Astrocyte (in vitro differentiated cells and primary cell): ENCODE measurements at places on chromosomes 5 and 9.

DNA sequence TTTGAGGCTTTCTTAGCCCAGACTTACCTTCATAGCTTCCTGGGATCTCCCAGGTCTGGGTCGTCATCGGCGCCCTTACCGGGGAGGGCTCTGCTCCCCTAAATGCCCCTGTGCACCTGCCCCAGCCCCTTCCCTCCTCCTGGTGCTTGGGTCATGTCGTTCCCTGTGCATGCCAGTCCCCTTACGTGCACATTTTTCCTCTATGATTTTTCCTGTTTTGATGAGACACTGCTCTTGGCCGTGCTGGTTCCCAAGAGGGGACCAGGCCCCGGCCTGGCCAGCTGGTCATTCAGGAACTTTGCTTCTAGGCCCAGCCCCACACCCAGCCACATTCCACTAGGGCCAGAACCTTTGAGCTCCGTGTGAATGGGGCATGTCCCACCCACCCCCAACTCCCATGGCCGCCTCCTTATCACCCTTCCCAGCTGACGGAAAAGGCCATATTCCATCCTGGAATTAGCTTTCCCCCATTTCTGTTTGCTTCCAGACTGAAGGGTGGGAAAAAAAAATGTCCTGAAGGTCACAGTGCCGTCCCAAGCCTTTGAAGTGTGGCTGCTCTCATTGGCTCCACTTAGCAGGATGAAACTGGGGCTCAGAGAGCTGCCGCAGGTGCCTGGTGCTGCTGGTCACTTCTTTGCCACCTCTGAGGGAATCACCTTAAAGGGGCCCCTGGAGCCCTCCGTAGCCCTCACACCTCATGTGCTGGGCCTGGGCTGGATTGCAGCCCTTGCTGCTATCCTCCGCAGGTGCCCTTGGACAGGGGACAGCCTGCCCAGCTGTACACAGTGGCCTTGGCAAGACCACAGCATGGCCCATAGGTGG is 25.1 kb downstream of the ERGIC1 start:
- DNase-seq: peak; percentile 78

DNA sequence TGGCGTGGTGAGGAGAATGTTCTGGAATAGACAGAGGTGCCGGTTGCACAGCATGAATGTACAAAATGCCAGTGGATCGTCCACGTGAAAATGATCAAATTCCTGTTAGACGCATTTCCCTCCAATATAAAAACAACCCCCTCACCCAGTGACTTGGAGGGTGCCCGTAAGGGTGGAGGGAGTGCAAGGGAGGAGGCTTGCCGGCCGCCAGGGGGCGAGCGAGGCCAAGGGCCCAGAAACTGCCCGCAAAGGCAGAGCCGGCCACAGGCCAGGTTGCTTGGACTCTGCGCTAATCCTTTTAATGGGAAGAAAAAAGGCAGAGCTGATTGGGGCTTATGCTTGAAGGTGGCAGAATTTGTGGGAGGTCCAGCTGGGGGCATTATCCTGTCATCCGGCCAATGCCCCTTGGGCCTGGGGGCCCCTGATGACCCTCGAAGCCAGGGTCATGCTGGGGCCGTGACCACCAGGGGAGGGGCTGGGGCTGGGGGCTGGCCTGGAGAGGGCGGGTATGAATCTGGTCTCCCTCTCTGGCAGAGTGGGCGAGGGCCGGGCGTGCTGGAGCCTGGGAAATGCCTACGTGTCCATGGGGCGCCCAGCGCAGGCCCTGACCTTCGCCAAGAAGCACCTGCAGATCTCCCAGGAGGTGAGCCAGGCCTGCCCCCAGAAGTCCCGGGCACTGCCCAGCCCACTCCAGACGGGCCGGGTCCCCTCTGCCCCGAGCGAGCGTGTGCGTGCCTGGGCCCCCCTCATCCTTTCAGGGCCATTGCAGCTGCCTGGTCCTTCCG is 12.0 kb downstream of the GPSM1 start:
- DNase-seq: no peak

GRCh38 chr9:122060481-122060880 is 32.6 kb downstream of the TTLL11 start:
- no peak for DNase-seq

DNA sequence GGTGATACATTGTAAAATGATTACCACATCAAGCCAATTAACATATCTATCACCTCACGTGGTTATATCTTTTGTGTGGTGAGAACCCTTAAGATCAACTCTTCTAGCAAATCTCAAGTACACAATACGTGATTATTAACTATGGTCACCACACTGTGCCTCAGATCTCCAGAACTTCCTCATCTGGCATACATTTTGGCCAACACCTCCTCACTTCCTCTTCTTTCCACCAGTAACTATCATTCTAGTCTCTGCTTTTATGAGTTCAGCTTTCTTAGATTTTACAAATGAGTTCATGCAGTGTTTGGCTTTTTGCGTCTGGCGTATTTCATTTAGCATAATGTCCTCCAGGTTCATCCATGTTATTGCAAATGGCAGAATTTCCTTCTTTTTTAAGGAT is 35.8 kb downstream of the PRKACG start:
- DNase-seq: no peak

DNA sequence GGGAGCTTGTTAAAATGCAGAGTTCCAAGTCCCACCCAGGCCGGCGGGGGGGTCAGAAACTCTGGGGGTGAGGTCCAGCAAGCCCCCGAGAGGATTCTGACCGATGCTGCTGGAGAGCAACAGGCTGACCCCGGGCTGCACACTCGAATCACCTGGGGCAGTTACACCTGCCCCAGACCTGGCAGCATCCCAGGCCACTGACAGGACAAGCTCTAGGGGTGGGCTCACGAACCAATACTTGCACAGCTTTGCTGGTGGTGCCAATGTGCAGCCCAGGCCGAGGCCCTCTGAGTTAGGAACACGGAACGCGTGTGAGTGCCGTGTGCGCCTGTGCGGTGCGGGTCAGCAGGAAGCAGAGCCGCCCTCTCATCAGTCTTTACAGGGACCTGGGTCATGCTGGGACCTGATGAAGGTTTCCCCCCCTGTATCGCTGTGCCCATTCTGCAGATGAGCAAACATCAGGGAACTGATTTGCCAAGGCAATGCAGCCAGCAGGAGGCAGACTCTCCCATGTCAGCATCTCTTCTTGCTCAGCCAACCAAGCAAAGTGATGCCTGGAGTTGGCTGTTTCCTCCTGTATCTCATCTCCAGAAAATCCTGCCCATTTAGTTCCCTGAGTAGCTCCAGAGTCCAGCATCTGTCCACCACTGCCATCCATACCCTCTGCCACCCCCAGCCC is 16.3 kb downstream of the FAM163B start:
- DNase-seq: no peak
